ENCODE measurements at places on chromosomes 1 and 21.

GRCh38 chr1:25848531-25848930, 10.7 kb downstream of the AUNIP start:
- no peak for DNase-seq

GRCh38 chr1:110785055-110785454, 87.9 kb upstream of the CD53 start:
- no peak for DNase-seq

DNA sequence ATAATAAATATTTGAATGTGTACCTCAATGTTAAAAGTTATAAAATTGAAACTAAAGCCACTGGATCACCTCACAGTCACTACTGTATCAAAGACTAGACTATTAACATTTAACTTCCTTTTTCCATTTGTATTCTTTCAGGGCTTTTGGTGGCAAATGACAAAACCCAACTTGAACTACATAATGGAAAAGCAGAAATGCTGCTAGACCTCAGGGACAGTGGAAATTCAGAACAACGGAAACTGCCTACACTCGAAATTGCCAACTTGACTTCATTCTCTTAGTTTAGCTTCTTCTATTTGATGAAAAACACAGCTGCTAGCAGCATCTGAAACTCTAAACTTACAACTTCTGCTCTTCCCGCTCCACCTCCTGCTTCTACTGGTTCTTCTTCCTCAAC, 34.9 kb upstream of the NTNG1 start:
- DNase-seq: no peak

DNA sequence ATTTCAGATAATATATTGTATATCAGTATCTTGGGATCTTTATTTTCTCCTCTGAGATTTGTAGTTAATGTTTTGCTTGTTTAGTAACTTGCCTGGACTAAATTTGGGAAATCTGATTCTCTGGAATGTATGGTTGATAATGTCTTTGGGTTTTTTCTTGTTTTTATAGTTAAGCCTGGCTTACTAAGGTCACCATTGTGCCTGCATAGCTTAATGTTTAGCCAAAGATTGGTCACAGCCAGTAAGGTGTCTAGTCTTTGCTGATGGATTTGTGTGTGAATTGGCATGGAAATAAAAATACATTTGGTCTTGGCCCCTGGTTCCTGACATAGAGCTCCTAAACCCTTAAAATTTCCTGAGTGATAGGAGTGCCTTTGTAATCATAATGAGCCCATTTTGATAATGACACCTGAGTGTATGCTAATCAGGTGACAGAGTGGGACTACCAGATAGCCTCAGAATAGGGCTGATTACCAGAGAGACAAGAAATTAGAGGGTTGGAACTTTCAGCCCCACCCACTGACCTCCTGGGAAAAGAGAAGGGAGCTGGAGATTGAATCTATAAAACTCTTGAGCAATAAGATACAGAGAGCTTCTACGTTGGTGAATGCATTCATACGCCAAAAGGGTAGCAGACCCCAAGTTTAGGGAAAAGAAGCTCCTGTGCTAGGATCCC, 47.9 kb upstream of the NUF2 start:
- no peak for DNase-seq

- no peak for DNase-seq
Measured at GRCh38 chr1:162587347-162587746, 25.8 kb downstream of the UAP1 start.

DNA sequence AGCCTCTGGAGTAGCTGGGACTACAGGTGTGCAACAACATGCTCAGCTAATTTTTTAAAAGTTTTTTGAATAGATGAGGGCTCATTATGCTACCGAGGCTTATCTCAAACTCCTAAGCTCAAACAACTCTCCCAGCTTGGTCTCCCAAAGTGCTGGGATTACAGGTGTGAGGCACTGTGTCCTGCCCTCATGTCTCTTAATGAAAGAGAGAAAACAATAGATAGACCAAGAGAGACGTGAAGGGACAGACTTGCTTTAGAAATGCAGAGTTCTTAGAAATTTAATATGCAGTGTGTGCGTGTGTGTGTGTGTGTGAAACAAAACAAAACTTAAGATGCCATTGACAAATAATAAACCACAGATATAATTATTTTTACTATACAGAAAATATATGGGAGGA, 105.2 kb downstream of the ST3GAL3 start:
- DNase-seq: no peak

DNA sequence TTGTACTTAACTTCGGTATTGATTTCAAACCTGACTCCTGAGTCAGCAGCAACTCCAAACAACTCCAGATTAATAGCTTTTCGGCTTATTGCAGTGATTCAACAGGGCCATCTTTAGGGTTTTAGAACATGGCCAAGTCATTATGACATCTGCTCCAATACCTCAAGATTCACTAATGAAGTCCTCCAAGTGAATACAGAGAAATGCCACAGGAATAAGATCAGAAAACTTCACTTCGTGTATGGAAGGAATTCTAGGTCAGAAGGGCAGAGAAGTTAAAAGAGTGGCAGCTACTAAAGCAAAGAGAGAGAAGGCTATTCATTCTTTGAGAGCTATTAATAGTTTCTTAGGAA, 7.6 kb upstream of the C1orf116 start:
- DNase-seq: no peak

- DNase-seq: no peak
Measured at GRCh38 chr1:20100632-20101355, 18.5 kb downstream of the PLA2G2D start.

- no peak for DNase-seq
Measured at GRCh38 chr1:95554408-95554807, 320.4 kb downstream of the RWDD3 start.

GRCh38 chr1:237562242-237562823, 328.4 kb downstream of the ZP4 start:
- peak; percentile 65 for DNase-seq

DNA sequence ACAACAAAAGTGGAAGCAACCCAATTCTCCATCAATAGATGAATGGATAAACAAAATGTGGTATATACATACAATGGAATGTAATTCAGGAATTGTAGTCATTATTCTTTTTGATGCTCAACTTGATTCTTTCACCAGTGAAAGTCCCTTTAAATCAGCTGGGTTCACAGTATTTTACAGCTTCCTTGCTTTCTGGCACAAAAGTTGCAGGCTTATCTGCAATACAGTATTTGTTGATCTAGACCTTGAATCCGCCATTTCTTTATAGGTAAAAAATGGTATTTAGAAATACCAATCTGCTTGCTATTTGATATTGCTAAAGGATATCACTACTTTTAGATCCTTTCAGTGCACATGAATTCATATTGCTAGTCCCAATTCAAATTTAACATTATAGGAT, 44.7 kb upstream of the ERO1B start:
- no peak for DNase-seq

GRCh38 chr1:46315669-46316403, 12.3 kb downstream of the UQCRH start:
- DNase-seq: no peak

DNA sequence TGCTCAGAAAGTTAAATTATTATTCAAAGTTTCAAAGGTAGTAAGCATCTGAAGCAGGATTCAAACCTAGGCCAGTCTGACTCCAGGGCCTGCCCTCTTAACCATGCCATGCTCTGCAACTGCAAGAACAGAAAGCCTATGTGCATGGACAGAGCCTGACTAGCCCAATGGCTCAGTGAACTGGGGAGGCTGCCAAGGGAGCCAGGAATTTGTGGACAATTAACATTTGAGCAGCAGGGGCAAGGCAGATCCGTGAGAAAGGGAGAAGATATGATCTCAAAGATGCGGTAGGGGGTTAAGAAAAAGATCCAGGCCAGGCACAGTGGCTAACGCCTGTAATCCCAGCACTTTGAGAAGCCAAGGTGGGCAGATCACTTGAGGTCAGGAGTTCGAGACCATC, 6.5 kb upstream of the ATP1A4 start:
- no peak for DNase-seq

GRCh38 chr21:45479691-45480675, 62.3 kb downstream of the SLC19A1 start:
- DNase-seq: no peak

- no peak for DNase-seq
Measured at GRCh38 chr1:243628476-243628907, 221.6 kb downstream of the AKT3 start.

GRCh38 chr1:226980565-226981385, 40.7 kb downstream of the COQ8A start:
- DNase-seq: no peak

GRCh38 chr21:46483300-46484295, 24.9 kb downstream of the DIP2A start:
- no peak for DNase-seq

GRCh38 chr1:30798389-30799232, 41.0 kb upstream of the LAPTM5 start:
- DNase-seq: no peak

DNA sequence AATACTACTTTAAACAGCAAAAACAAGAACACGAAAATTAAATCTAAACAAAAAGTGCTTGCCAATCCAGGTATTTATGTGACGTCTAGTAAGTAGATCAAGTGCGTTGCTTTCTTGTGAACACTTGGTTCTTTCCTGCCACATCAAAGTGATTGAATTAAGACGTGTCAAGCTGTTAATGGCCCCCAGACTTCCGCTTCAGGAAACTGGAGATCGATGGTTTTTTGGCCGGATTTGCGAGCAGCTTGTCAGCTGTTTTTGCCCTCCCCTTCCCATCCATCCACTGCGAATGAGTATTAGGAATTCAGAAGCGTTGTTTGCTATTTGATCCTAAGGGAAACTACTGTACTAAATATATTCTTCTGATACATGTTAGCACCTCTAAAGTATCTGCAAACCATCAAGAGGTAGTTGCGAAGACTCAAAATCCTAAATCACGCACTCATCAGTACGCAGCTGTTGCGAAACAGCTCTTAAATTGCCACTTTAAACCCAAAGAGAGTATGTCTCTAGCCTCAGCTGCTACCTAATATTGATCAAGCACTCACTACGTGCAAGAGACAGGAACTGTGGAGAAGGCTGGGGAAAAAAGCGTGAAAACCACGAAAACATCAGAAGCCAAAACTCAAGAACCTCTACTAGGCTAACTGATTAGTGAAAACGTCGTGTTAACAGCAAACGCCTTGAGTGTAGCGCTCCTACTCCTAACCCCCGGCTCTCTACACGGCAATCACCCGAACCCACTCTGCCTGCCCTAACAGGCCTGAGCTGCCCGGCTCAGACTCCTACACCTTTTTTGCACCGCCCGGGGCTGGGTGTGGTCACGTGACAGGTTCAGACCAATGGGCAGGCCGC, 473 bp upstream of the BRDT start:
- no peak for DNase-seq

GRCh38 chr1:1225238-1225845, 6.5 kb downstream of the SDF4 start:
- no peak for DNase-seq

DNA sequence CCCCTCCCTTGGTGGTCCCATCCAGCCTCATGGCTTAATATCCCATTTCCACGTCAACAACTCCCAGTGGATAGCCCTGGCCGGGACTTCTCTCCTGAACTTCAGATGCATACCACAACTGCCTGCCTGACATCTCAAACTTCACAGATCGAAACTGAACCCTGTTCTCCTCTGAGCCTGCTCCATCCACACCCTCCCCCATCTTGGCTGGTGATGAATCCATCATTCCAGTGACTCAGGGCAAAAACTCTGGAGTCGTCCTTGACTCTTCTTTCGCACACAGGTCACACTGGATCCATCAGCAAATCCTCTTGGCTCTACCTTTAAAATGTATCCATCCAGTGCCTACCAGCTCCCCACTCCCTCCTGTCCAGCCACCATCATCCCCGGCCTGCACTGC, 3.9 kb downstream of the TAS1R2 start:
- no peak for DNase-seq

- no peak for DNase-seq
Measured at GRCh38 chr1:103783944-103784377, 34.3 kb downstream of the AMY1C start.

GRCh38 chr1:118812555-118812954, 175.6 kb downstream of the TBX15 start:
- no peak for DNase-seq

GRCh38 chr1:13662493-13662892, 37.5 kb upstream of the PRDM2 start:
- no peak for DNase-seq

GRCh38 chr21:30243691-30244090, 27.8 kb upstream of the CLDN8 start:
- no peak for DNase-seq

GRCh38 chr1:206784471-206784903, 12.2 kb upstream of the IL10 start:
- no peak for DNase-seq

- no peak for DNase-seq
Measured at GRCh38 chr1:110390096-110390495, 730 bp downstream of the SLC16A4 start.

DNA sequence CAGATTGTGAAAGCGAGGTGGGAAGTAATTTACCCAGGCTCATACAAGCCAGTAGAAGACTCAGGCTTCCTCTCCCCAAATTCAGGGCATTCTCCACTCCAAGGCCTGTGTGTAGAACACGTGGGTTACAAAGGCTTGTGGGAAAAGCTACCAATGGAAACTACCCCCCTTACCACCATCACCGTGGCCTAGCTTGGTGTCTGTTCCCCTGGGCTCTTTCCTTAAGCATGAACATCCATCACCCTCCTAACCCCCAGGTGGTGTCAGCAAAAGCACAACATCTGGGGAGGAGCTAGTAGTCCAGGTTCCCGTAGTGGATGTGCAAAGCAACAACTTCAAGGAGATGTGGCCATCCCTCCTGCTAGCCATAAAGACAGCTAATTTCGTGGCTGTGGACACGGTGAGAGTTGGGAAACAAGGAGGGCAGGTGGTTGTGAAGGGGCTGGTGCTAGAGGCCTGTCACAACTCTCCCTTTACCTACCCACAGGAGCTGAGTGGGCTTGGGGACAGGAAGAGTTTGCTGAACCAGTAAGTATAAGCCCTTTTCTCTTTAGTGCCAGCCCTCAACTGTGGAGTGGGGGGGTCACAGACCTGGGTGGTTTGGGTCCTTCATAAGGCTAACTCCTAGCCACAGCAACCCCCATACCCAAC, 701 bp upstream of the MUTYH start:
- DNase-seq: no peak

DNA sequence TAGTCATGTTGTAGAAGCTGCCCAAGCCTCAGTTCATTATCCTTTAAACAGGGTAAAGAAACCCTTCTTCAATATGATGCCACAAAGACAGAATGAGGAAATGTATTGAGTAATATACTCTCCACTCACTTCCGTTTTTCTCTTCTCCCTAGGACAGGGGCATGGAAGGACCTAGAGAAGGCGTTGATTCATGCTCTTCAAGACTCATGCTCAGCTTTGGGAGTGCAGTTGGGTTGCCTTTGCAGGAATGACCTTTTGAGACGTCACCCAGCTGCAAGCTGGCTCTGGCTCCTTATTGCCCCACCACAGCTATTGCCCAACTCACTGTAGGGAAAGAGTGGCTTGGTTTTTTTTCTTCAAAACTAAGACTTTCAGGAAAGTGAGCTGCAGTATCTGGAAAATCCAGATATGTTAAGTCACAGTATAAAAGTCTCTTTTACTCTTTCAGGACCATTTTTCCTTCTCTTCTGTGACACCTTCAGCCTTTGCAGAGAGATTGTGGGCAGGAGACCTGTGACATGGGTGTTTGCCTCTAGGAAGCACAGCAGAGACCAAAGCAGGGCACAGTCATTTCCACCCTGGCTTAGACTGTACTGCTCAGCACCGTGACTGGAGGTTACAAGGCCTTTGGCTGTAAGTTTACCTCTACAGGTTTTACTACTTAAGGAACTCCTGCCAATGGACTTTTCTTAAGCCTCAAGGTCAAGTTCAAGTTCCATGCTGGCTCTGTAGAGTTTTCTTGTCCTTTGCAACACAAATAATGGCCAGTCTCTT, 39.5 kb downstream of the XCL2 start:
- DNase-seq: peak; percentile 81

- no peak for DNase-seq
Measured at GRCh38 chr1:22089134-22089571, 36.6 kb downstream of the CDC42 start.

Measured in KG1 (cell line).